Stimulated activated CD4-positive, alpha-beta T cell treated with anti-CD3 and anti-CD28 coated beads, TNF-alpha, amount 100 ng/mL, for 24 hours (primary cell): ENCODE measurements at places on chromosomes 5 and 9.

DNA sequence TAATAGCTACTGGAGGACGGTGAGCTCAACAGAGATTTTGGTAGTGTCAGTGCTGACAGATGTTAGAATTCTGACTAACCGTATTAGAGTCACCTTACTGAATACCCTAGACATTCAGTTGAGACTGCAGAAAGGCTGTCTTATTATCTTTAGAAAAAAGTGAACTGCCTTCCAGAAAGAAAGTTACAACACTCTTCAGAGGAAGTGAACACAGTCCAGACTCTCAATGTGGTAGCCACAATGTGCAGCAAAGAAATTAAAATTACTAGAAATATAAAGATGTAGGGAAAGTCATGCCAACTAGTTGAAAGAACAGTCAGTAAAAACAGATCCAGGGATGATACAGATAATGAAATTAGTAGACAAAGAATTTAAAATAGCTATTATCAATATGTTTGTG is 47.1 kb upstream of the COL15A1 start:
- DNase-seq = no peak

- DNase-seq = no peak
Measured at GRCh38 chr5:5613261-5613990, 190.9 kb downstream of the ICE1 start.

DNA sequence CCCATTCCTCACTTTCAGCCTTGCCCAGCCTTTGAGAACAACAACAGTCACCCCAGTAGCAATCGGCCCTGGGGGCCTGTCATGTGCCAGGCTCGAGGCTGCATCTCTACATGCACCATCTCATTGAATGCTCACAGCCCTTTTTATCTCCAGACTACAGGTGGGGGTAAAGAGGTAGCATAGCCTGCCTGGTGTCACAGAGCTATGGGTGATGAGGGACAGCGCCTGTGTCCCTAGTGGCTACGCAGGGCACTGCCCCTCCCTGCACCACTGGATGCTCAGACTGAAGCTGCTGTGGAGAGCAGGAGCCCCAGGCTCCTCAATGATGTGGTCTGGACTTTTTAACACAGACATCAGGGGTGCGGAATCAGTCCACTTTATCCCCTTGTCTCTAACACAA is 2.8 kb downstream of the CAMK2A start:
- no peak for DNase-seq

DNA sequence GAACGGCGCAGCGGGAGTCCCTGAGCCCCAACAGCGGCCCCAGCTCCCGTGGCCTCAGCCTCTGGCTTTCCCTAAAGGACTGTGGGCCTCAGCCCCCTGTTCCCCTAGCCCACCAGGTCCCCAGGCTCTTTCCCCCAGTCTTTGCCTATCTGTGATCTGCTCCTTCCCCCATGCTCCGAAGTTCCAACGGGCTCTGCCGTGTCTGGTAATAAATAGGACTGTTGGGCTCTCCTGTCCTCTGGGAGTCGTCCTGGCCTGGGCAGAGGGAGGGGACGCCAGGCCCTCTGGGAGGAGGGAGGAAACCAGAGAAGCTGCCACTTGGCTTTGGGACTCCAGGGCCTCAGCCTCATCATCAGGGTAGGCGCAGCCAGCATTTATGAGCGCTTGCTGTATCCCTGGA is 28.1 kb downstream of the ADGRD2 start:
- DNase-seq = no peak

DNA sequence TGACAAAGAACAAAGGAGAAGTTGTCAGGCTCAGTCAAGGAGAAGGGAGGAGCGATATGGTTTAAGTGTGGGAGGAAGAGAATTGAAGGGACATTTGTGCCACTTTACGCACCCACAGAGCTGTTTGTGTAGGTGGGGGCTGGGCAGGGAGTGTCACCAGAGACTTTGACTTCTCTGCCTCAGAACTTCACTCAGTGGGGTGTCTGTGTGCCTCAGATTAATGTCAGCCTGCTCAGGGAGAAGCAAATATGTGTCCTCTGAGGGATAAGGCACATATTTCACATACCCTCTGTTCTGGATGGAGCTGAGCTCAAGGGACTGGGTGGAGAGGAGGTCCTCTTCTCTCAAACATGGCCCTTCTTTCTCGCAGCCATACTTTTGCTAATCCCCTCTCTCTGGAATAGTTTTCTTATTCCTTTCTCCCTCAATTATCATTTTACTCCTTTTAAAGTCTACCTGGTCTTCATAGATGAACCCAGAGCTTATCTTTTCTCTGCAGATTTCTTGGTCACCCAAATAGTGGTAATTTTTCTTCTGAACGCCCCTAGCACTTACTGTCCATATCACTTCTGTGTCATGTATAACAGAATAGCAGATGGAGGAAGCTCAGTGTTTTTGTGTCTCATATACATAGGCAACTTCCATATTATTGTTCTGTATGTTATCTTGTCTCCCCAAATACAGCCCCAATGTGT is 77.0 kb downstream of the IQGAP2 start:
- DNase-seq = no peak

- DNase-seq = no peak
Measured at GRCh38 chr5:10699281-10699874, 61.7 kb downstream of the DAP start.

GRCh38 chr9:117929868-117930267 is 225.7 kb downstream of the TLR4 start:
- DNase-seq = no peak

GRCh38 chr5:146103594-146103993 is 1.8 kb downstream of the PLAC8L1 start:
- DNase-seq = no peak

- no peak for DNase-seq
Measured at GRCh38 chr5:72157625-72157962, 50.3 kb downstream of the MAP1B start.

DNA sequence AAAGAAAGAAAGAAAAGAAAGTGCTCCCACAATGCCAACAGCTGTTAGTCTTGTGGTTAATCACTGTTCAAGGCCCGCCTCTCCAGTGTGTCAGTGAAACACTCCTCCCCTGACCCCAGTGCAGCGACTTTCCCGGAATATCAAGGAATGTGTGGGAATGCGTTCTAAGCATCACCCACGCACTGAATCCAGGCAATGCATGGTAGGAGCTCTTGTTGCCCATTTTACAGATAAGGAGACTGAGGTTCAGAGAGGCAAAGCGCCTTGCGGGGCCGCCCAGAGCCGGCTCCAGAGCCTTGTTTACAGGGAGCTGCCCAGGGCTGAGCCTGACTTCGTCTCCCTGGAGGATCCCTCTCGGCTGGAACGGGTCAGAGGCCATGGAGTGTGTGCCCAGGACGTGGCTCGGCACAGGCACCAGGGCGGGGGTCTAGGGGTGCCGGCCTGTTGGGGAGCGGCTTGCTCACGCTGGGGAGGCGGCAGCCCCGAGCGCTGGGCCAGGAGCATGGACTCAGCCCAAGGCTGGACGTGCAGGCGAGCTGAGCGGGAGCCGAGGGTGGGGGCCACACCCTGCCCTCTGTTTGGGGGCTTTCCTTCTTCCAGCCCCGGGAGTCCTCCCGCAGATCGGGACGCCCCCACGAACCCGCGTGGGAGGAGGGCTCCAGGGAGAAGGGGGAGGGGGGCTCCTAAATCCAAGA is 823 bp downstream of the ST6GALNAC6 start:
- no peak for DNase-seq

GRCh38 chr5:135990528-135991255 is 35.9 kb upstream of the LECT2 start:
- DNase-seq = no peak

DNA sequence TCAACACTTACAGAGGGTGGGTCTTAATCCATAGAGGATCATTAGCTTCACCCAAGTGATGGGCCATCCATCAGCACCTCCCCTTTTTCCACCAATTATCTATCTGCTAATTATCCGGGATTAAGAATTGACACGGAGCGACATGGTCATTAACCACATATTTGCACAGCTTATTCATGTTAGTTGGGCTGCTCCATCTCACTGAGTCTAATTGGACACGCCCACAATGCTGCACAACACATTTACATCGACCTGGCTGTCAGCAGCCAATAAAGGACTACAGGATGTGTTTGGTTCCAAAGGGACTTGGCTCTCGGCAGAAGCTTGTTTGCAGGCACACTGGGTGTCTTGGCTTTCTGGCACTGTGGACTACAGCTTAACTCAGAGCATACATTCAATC is 21.6 kb downstream of the FOXE1 start:
- DNase-seq = no peak

DNA sequence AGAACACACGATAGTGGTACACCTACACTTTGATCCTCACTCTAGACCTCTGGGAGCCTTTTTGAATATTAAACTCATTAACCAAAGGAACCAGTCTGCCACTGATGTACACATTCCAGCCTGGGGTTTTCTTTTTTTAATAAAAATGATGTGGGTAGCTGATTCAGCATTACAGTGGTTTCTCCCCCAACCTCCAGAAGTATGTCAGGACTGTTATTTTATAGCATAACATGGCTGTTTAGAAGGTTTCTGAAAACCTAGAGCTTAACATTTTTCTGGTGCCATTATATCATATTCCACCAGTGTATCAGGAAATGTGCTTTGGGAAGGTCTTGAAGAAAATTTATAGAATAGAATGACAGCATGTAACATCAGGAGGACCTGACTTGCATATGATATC is 540.9 kb upstream of the WWC1 start:
- no peak for DNase-seq

GRCh38 chr5:120734033-120734432 is 269.9 kb downstream of the PRR16 start:
- DNase-seq = no peak

GRCh38 chr5:104431002-104431620 is 868.5 kb upstream of the NUDT12 start:
- DNase-seq = no peak

DNA sequence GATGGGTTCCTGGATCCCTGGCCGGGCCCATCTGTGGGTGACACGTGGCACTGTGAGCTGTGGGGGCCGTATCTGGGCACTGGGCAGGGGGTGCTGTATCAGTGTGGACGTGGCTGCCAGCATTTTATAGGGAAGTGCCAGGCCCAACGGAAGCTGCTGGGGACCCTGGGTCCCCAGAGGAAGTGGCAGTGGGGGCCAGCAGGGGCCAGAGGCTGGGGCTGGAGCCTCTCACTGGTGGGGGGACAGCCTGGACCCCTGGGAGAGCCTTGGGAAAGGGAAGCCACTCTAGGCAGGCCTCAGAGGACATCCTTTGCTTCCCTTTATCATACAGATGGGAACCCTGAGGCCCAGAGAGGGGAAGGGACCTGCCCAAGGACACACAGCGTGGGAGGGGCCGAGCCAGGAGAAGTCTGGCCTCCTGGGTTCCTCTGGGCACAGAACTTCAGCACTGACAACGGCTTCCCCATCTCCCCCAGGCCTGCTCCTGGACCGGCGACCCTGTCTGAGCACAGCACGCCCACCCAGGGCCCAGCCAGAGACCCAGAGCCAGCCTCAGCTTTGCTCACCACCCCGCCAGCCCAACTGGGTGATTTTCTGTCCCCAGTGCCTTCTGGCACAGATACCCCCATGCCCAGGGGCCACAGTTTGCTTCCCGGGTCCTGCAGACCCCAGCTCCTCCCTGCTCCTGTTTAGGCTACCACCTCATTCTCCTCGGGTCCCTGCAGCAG is 15.5 kb upstream of the LAMC3 start:
- no peak for DNase-seq

DNA sequence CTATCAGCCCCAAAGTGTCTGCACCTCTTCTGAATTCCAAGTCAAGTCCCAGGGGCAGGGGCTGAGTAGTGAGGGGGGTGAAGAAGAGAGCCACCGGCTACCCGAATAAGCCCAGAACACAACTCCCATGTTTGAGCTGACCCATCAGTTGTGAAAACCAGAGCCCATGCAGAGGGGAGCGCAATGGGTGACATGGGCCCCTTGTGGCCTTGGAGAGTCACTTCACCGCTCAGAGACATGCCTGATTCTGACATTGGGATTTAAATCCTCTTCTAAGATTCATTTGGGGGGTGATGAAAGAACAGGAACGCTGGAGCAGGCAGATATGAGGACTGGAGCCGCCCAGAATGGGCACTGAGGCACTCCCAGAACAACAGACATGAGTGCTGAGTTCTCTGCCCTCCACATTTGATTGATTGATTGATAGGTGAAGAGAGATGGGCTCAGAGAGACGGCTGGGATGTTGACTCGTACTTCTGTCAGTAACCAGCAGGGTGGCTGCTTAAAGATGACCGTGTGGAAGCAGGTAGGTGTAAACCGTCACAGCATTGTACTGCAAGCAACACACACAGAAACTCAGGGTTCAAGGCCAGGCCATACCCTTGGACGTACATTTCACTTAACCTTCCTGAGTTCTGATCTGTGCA is 74.3 kb downstream of the GPR21 start:
- no peak for DNase-seq

DNA sequence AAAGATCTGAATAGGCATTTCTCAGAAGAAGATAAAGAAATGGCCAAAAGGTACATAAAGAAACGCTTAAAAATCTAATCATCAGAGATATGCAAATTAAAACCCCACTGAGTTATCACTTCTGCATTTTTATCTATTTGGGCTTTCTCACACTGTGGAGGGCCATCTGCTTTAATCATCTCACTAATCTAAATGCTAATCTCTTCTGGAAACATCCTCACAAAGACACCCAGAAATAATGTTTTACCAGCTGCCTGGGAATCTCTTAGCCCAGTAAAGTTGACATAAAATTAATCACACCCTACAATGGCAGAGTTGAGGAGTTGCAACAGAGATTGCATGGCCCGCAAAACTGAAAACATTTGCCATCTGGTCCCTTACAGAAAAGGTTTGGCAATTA is 407.9 kb upstream of the CYLC2 start:
- no peak for DNase-seq

DNA sequence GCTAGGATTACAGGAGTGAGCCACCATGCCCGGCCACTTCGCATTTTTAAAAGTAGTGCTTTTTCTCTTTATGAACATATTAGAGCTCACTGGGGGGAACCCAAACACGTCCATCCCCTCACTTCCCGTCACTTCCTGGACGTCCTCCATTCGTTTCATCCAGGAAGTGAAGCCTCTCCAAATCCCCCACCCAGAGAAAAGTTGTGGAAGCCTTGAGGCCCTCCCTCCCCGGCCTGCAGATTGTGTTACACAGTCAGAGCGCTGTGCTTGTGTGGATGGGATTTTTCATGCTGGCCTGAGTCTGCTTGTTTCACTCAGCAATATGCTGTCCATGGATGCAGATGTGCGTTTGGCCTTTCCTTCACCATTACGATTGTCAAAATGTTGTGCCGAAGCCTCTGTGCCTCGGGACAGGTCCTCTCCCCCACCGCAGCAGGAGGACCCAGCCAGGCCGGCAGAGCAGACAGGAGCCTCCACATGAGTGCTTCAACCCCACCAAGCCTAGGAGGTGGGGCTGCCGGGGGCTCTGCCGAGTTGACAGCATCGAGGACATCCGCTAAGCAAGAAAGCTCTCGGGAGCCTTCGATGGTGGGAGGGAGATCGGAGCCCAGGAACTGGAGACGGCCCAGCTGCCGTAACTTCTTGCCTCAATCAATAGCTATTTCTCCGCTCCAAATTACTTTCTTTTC is 121.6 kb upstream of the PPP1R26 start:
- DNase-seq = no peak

DNA sequence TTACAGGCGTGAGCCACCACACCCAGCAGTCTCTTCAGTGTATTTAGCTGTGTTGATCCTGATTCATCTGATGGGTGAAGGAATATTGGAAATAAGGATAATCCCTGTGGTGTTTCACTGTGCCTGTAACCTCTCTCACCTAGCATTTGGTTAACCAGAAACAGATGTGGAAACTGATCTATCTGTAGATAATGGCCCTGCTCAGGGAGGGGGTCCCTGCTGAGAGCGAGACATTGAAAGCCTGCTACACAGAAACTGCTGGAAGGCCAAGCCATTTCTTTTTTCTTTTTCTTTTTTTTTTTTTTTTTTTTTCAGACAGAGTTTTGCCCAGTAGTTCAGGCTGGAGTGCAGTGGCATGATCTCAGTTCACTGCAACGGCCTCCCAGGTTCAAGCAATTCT is 28.4 kb downstream of the QRFP start:
- no peak for DNase-seq
